Activated CD4-positive, alpha-beta memory T cell treated with anti-CD3 and anti-CD28 coated beads for 36 hours (primary cell): ENCODE measurements at places on chromosomes 5 and 9.

DNA sequence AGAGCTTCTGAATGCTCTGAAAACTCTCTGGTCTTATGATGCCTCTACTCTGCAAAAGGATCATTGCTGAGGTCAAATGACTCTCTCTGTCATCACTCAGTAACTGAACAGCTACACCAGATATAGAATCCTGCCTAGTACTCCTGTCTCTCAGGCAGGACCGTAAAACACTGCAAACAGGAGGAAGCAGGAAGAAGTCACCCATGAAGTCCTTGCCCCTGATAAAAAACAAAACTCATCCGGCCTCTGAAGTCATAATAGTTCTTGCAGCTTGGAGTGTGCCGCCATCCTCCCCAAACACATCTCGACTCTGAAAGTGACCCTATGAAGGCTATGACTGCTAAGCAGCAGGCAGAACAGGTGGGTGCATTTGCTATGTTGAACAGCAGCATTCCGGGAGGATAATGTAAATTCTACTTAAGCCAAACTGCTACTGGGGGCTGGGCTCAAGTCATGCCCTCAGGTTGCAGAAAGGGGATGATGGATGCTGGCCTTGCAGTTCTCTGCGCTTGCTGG, 81.9 kb upstream of the FAM169A start:
- no peak for DNase-seq

DNA sequence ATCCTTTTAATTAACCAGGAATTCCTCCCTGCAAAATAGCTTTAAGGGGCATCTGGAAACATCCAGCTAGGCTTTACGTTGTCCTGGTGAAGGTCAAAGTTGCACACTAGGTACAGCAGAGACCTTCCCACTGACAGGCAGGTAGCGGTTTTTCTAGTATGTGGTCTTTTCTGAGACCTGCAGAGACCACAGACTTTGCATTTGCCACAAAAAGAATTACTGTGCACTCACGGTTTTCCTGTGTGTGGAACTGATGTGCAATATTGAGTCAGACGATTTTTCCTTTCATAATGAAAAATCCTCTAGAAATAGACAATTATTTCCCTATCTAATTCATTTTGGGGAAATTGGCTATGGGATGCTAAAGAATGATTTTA, 417.0 kb upstream of the ADAMTSL1 start:
- DNase-seq: no peak

GRCh38 chr9:107281184-107281583, 1.9 kb upstream of the RAD23B start:
- DNase-seq: no peak

GRCh38 chr9:116088396-116088795, 65.2 kb upstream of the PAPPA start:
- DNase-seq: no peak

DNA sequence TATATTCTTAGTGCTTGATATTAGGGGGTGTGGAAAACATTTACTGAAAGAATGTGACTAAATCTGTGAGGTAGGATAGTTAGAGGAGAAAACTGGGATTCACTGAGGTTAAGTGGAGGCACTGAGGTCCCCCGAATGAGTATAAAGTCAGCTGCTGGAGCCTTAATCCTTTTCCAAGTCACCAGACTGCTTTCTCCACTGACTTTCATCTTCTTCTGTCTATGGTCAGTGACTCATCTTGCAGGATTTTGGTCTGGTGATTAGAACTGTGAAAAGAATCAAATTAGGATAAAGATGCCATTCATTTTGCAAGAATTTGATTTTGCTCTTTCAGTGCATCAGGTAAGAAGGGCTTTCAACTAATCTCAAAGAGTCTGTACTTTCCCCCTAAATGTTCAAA, 89.3 kb upstream of the ALDH1A1 start:
- no peak for DNase-seq

- no peak for DNase-seq
These were observed 53.9 kb downstream of the NTRK2 start for GRCh38 chr9:84723426-84723825.

- no peak for DNase-seq
These were observed 179.0 kb upstream of the PPP1R26 start for GRCh38 chr9:135300346-135301141.

- DNase-seq: peak; percentile 65
These were observed 11.9 kb downstream of the CAPSL start for GRCh38 chr5:35926389-35927051.

DNA sequence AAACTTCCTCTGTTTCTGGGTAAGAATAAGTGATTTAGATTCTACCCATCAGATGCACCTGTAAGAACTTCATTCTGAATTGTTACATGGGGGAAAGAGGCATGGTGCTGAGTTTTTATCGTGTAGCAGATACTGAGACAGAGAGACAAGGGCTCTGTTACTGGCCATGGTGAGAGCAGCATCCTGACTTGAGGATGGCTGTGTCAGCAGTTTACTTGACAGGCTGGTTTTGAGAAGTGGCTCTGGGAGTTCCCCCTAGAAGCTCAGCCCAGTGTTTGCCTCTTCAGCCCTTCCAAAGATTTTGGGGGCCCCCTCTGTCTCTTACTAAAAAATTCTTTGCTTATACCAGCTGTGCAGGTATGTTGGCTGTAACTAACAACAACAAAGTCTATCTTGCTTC, 510.5 kb downstream of the LRRC70 start:
- no peak for DNase-seq

DNA sequence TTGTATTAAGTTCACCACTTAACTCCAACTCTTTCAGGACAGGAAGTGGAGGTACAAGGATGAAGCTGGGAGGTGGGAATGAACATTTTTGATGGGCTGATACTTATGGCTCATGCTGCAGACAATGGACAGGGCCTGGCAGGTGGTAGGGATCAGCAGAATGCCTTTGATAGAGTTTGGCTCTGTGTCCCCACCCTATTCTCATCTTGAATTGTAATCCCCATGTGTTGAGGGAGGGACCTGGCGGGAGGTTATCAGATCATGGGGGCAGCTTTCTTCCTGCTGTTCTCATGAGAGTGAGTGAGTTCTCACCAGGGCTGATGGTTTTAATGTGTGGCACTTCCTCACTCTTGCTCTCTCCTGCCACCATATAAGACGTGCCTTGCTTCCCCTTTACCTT, 87.3 kb upstream of the PRLR start:
- DNase-seq: no peak

DNA sequence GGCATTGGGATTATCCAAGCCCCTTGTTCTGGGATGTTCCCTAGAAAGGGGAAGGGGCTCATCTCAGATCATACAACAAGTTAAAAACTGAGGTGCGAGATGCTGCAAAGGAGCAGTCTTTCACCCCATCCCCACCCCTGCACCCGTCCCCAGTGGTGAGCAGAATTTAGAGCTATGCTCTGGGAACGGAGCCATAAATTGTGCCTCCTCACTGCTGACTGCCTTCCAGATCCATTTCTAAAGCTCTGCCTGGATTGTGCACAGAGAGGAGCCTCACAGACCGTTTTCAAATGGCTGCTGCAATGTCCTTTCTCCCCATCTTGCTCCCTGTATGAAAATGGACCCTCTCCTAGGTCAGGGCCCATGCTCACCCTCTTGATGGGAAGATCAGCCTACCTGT, 8.3 kb downstream of the SLC25A48 start:
- DNase-seq: no peak

- DNase-seq: no peak
These were observed 115.4 kb downstream of the HSD17B3 start for GRCh38 chr9:96186591-96187011.

- DNase-seq: no peak
These were observed 37.6 kb downstream of the HRH2 start for GRCh38 chr5:175695161-175696126.

GRCh38 chr9:14104496-14104895, 209.4 kb downstream of the NFIB start:
- DNase-seq: no peak
